ENCODE measurements at places on chromosomes 16 and 17.

- no peak for DNase-seq
Observed at GRCh38 chr17:38568845-38569510, 36.8 kb downstream of the SRCIN1 start.

- DNase-seq = no peak
Observed at GRCh38 chr17:32142857-32143526, 690 bp downstream of the RHOT1 start.

DNA sequence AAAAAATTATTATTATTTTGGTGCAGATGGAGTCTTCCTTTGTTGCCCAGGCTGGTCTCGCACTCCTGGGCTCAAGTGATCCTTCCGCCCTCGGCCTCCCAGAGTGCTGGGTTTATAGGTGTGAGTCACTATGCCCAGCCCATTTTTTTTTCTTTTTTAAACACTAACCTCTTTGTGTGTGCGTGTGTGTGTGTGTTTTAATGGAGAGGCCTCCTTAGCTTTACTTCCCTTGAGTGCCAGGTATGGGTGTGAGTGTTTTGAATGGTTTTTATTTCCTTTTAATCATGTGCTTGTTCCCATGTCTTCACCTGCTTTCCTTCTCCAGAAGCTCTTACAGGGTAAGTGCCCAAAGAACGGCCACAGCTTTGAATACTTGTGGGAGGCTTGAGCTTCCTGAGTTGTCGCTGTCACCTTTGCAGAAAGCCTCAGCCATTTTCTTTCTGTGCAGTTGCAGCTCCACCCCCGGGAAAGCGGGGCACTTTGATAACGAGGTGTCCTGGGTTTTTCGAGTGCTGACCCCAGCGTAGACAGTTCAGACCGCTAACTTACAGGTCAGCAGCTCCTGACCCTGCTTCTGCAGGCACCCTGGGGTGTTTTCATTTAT, 22.6 kb downstream of the AKAP1 start:
- no peak for DNase-seq

DNA sequence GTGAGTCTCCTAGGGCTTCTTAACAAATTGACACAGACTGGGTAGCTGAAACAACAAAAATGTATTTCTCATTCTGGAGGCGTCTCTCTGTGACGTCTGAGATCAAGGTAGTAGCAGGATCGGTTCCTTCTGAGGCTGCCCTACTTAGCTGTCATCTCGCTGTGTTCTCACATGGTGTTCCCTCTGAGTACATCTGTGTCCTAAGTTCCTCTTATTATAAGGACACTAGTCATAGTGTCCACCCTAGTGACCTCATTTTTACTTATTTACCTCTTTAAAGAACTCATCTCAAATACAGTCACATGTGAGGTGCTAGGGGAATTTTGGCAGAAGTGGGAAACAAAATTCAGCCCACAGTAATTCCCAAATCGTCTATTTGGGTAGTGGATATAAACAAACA, 529.1 kb downstream of the NPIPA7 start:
- no peak for DNase-seq

- DNase-seq = no peak
Observed at GRCh38 chr17:73387746-73388577, 76.2 kb upstream of the CDC42EP4 start.

DNA sequence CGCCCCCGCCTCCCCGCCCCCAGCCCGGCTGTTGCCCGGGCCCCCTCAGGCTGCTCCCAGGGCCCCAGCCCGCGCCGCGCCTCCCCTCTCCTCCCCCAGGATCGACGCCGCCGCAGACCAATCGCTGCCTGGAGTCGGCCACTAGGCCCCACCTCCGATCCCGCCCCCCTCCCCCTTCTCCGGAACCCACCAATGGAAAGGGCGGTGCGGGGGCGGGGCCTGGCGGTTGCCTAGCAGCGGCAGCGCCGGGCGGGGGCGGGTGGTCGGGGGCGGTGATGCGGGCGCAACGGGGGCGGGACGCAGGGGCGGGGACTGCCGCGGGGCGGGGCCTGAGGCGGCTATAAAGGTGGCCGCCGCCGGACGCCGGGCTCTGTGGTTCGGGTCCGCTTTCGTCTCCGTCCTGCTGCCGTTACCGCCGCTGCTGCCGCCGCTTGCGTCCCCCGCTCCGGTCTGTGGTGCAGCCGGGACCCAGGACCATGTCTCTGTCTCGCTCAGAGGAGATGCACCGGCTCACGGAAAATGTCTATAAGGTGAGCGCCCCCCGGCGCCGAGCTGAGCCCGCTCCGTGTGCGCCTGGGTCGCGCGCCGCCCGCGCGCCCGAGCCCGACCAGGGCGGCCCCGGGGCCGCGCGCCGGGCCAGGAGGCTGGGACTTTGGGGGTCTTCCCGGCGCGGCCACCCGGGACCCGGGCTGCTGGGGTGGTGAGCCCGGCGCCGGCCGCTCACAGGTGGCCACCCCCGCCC, at the start of gene BAIAP2:
BAIAP2 (plus strand) TSS at position 373 of the 742 bp plus-strand sequence; CDS start at position 477, 104 bp downstream.
- DNase-seq = peak; percentile 100

DNA sequence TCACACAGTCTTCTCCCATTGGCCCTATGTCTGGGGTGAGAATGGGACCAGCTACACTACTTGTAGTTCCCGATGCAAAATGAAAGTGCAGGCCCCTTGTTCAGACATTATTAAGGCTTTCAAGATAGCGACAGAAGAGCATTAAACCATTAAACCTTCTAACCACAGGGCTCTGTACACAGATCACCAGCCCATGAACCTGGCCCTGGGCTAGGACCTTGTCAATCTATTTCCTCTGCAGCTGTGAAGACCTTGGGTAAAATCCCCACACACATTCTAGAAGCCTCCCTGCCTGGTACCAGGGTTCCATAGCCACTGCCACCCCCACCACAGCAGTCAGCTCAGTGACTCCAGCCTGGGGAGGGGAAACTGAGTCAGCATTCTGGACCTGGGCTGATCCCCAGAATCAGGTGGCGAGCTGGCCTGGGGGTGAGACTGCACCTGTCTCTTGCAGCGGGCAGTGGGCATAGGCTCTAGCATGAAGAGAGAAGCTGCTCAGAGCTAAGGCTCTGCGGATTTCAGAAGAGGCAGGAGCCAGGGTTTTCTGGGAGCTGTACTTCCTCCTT, 119.7 kb upstream of the LHX1 start:
- DNase-seq = no peak

DNA sequence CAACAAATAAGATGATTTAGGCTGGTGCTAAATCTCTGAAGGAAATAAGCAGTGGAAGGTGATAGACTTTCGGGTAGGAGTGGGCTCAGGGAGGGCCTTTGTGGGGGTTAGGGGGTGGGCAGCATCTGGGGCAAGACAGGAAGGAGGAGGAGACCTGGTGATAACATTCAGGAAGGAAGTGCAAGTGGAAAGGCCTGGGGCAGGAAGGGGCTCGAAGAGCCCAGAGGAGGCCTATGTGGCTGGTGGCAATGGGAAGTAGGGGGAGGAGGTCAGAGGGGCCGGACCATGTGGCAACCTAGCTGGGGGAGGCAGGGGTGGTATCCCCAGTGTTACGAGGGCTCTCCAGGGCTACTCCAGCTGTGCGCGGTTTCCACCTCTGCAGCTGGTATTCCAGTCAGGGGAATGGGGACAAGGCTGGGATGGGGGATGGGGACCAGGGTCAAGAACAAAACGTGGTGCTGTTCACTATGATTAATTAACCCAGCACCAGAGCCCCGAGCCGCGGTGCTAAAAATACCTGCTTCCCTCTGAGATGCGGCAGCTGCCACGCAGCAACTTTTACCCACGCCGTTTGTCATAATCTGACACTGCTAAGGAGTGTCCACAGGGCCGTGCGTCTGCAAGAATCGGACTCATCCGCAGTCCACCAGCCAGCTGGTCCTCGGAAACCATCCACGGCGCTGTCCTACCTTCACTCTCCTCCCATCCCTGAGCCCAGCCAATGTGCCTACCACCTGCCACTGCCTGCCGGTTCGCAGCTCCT, 5.2 kb upstream of the CCDC182 start:
- no peak for DNase-seq

- DNase-seq = no peak
Observed at GRCh38 chr16:85137323-85138072, 25.2 kb upstream of the CIBAR2 start.

DNA sequence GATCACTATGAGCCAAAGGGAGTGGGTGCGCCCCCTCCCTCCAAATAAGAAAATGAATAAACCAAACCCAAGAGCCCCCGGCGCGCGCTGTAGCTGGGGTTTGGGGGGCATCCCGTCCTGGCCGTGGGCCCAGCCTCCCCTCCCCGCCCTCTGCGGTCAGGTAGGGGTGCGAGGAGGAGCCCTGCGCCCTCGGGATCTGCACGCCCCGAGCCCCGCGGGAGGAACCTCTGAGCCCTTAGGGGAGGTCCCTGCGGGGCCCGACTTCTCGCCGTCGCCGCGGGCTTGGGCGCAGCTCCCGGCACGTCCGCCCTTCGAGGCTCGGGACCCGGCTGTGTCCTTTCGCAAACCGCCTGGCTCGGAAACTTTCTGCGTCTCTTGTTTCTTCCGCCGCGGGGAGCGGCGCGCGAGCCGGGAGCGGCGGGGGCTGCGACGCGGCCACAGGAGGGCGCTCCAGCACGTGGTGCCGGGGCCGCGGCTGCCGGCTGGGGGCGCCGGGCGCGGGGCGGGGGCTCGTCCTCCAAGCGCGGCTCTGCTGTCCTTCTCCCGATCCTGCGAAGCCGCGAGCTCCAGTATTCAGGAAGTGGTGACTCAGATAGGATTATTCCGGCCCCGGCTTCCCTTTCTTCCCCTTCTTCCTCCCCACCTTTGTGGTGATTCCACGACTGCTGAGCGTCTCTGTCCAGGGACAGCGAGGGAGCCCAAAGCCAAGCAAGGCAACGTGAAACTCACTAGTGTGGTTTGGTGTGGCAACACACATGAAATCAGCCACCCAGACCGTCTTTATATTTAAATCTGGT, 1.6 kb downstream of the PITPNC1 start:
- DNase-seq = peak; percentile 66

GRCh38 chr16:19127205-19127604, 13.4 kb downstream of the ITPRIPL2 start:
- DNase-seq = no peak

GRCh38 chr16:85527767-85528297, 85.3 kb upstream of the GSE1 start:
- no peak for DNase-seq

- DNase-seq = no peak
Observed at GRCh38 chr16:57366544-57367040, 5.7 kb upstream of the CX3CL1 start.

GRCh38 chr16:4097826-4098240, 18.4 kb downstream of the ADCY9 start:
- no peak for DNase-seq

DNA sequence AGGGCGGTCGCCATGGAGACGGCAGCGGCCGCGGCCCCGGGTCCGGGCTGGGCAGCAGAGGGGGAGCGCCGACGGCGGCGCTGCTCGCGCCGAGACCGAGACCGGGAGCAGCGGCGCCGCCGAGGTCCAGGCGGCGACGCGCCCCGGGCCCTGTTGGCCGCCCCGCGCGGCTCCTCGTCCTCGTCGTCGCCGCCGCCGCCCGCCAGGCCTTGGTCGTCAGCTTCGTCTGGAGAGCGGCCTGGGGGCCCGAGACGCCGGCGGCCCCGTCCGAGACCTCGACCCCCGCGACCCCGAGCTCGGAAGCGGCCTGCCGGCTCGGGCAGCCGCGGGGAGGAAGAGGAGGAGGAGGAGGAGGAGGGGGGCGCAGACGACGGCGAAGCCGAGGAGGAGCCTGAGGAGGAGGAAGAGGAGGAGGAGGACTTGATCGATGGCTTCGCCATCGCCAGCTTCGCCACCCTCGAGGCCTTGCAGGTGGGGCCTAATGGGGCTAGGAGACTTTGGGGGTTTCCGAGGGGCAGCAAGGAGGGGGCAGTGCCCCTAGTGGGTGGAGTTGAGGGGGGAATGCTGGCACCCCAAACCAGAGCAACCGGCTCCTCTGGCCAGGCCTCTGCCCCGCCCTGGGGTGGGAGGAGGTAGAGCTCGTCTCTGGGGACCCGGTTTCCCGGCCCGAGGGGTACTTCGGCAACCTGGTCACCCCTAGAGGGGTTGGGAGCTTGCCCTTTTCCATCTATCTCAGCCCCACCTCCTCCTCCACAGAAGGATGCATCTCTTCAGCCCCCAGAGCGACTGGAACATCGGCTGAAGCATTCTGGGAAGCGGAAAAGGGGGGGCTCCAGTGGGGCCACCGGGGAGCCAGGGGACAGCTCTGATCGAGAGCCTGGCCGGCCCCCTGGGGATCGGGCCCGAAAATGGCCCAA, 1.5 kb downstream of the FBRS start:
- DNase-seq = no peak

DNA sequence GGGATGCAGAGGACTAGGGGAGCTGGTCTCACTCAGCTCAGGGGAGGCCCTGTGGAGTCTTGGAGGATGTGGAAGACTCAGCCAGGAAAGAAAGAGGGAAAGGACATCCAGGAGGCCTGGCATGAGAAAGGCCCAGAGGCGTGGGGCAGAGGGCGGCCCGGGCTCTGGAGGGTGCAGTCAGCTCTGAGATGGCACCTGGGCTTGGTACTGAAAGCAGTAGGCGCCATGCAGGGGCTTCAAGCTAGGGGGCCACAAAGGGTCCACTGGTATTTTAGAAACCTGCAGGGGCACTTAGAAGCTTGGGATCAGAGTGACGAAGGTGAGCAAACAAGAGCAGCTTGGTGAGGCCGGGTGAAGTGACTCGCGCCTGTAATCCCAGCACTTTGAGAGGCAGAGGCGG, 5.6 kb downstream of the FAM171A2 start:
- DNase-seq = no peak

DNA sequence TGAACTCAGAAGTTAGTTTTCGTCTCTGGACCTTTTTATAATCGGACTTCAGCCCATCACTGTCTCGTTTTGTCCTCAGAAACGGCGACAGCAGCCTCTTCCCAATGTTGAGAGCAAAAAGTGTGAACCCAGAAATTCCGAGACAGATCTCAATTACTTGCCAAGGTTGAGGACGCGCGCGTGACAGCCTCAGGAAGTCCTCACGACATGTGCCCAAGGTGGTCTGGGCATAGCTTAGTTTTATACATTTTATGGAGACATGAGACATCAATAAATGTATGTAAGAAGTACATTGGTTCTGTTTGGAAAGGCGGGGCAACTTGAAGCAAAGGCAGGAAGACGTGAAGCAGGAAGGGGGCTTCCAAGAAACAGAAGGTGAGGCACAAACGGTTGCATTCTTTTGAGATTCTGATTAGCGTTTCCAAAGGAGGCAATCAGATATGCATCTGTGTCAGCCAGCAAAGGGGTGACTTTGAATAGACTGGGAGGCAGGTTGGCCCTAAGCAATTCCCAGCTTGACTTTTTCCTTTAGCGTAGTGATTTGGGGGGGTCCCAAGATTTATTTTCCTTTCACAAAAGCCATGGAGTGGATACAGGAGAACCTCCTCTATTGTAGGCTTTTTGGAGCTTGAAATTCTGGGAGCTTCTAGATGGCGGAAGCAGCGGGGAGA, 583 bp upstream of the ZNF747 start:
- no peak for DNase-seq

DNA sequence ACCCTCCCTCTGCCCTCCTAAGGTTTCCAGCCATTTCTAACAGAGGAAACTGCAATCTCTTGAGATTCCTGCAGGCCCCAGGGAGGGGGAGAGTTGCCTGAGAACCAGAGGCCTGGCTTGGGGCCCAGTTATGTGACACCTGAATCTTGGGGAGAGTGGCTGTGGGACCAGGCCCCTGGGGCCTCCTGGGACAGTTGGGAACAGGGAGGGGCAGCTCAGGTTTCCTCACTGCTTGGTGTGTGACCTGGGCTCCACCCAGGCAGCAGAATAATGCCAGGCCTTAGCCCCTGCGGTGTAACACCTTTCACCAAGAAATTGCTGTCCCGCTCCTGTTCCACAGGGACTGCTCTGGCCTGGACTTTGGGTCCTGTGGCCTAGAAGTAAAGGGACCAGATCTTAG, 44.3 kb upstream of the CRHR1 start:
- no peak for DNase-seq
